ENCODE measurements at places on chromosomes 3 and 15.

GRCh38 chr15:98785807-98786621 lies 137.7 kb downstream of the IGF1R start:
- peak; percentile 36 for DNase-seq
- peaks cover 2% of the 10 kb centered on the region for H3K27me3 ChIP-seq
- H3K36me3 ChIP-seq: no peaks in the 10 kb centered on the region

GRCh38 chr3:59774634-59775033 lies 724.8 kb upstream of the CFAP20DC start:
- H3K27ac ChIP-seq: no peak overlapping the region
- peaks cover 1% of the 10 kb centered on the region for H3K36me3 ChIP-seq
- H3K4me3 ChIP-seq: no peak overlapping the region
- H3K4me1 ChIP-seq: peaks cover 30% of the 10 kb centered on the region
- DNase-seq: no peak

- peak overlapping the region; percentile 38 for H3K4me3 ChIP-seq
- no peaks in the 10 kb centered on the region for H3K27me3 ChIP-seq
- DNase-seq: no peak
- peaks cover 35% of the 10 kb centered on the region for H3K4me1 ChIP-seq
- H3K36me3 ChIP-seq: peaks cover 10% of the 10 kb centered on the region
Observed at GRCh38 chr3:98532275-98532637, 478 bp downstream of the GPR15 start.

DNA sequence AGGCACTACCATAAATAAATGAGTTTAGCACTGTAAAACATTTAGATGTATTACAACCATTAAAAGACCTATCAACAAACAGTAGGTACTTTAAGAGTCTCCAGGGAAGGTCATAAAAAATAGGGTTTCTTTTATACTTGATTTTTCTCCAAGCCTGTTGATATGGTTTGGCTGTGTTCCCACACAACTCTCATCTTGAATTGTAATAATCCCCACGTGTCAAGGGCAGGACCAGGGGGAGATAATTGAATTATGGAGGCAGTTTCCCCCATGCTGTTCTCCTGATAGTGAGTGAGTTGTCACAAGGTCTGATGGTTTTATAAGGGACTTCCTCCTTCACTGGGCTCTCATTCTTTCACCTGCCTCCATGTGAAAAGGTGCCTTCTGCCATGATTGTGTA lies 468.9 kb upstream of the UBE2E2 start:
- no peaks in the 10 kb centered on the region for H3K4me1 ChIP-seq
- no peak for DNase-seq
- no peak overlapping the region for H3K27ac ChIP-seq

- no peak overlapping the region for H3K4me3 ChIP-seq
- H3K4me1 ChIP-seq: peaks cover 26% of the 10 kb centered on the region
- no peak for DNase-seq
- H3K27me3 ChIP-seq: no peaks in the 10 kb centered on the region
- peaks cover 42% of the 10 kb centered on the region for H3K36me3 ChIP-seq
- no peak overlapping the region for H3K27ac ChIP-seq
Observed at GRCh38 chr3:170096342-170096741, 58.5 kb downstream of the GPR160 start.

DNA sequence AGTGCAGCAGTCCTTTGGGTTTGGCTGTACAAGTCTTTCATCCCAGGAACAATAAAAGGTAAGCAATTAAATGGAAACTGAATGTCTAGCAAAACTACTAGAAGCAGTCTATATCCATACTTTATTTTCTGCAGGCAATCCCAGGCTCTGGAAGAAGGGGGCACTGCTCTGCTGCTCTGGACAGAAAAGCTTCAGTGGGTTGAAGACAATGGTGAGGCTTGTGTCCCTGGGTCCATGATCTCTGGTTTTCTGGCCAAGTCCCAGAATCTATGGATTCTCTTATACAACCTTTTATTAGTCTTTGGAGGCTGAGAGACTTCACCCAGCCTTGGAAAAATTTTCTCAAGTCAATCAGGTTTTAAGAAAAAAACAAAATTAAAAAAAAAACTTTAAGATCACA lies 35.6 kb downstream of the SCAP start:
- no peak for DNase-seq
- no peaks in the 10 kb centered on the region for H3K27me3 ChIP-seq
- H3K4me1 ChIP-seq: peaks cover 13% of the 10 kb centered on the region
- H3K27ac ChIP-seq: no peak overlapping the region

- H3K4me3 ChIP-seq: no peak overlapping the region
- H3K4me1 ChIP-seq: no peaks in the 10 kb centered on the region
- DNase-seq: no peak
- peaks cover 5% of the 10 kb centered on the region for H3K27me3 ChIP-seq
Observed at GRCh38 chr3:64199932-64200331, 25.3 kb downstream of the PRICKLE2 start.

GRCh38 chr3:1190569-1190968 lies 97.7 kb downstream of the CNTN6 start:
- no peaks in the 10 kb centered on the region for H3K27me3 ChIP-seq
- no peak overlapping the region for H3K4me3 ChIP-seq
- H3K36me3 ChIP-seq: no peaks in the 10 kb centered on the region
- H3K4me1 ChIP-seq: no peaks in the 10 kb centered on the region

- H3K27me3 ChIP-seq: no peaks in the 10 kb centered on the region
- peaks cover under 1% of the 10 kb centered on the region for H3K4me1 ChIP-seq
- no peak overlapping the region for H3K4me3 ChIP-seq
- H3K36me3 ChIP-seq: no peaks in the 10 kb centered on the region
- H3K27ac ChIP-seq: no peak overlapping the region
Observed at GRCh38 chr3:49641921-49642707, 32.0 kb upstream of the APEH start.

DNA sequence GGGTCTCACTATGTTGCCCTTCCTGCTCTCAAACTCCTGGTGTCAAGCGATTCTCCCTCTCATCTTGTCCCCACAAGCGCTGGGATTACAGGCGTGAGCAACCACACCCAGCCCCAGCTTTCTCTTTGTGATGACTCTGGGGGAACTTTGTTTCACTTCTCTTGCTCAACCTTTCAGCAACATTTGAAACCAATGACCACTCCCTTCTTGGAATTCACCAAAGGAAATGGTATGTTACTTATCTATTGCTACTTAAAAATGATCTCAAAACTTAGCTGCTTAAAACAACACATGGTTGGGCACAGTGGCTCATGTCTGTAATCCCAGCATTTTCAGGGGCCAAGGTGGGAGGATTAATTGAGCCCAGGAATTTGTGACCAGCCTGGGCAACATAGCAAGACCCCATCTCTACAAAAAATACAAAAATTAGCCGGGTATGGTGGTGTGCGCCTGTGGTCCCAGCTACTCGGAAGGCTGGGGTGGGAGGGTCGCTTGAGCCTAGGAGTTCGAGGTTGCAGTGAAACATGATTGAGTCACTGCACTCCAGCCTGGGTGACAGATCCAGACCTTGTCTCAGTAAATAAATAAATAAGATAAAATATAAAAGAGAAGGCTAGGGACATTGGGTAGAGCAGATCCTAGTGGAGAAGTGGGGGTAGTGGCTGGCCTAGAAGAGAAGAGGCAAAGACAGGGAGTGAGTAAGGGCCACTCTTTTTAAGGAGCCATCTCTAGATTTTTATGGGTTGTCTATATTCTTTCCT lies 10.3 kb upstream of the COPG1 start:
- H3K36me3 ChIP-seq: no peaks in the 10 kb centered on the region
- peaks cover 20% of the 10 kb centered on the region for H3K4me1 ChIP-seq
- DNase-seq: peak; percentile 64
- H3K27ac ChIP-seq: peak overlapping the region; percentile 81
- peak overlapping the region; percentile 15 for H3K4me3 ChIP-seq
- no peaks in the 10 kb centered on the region for H3K27me3 ChIP-seq

DNA sequence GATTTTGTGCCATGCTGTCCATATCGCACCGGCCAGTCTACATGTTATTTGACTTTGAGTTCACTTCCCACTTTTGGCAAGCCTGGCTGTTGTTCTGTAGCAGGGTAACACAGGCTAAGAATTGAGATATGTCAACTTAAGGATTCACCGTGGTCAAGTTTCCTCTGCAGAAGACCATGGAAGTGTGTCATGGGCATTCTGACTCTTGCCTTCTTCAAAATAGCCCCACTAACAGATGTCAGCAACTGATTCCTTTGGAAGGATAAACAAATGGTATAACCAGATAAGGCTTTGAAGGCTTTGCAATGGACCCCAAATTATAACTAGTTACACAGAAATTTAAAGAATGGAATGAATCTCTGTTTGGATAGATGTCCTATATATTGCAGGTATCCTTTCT lies 20.1 kb upstream of the CD47 start:
- H3K4me3 ChIP-seq: no peak overlapping the region
- no peaks in the 10 kb centered on the region for H3K36me3 ChIP-seq
- DNase-seq: no peak
- H3K27ac ChIP-seq: no peak overlapping the region
- H3K4me1 ChIP-seq: no peaks in the 10 kb centered on the region

GRCh38 chr3:36918050-36918449 lies 26.8 kb downstream of the TRANK1 start:
- no peak overlapping the region for H3K27ac ChIP-seq
- DNase-seq: no peak
- peak overlapping the region; percentile 28 for H3K4me3 ChIP-seq

DNA sequence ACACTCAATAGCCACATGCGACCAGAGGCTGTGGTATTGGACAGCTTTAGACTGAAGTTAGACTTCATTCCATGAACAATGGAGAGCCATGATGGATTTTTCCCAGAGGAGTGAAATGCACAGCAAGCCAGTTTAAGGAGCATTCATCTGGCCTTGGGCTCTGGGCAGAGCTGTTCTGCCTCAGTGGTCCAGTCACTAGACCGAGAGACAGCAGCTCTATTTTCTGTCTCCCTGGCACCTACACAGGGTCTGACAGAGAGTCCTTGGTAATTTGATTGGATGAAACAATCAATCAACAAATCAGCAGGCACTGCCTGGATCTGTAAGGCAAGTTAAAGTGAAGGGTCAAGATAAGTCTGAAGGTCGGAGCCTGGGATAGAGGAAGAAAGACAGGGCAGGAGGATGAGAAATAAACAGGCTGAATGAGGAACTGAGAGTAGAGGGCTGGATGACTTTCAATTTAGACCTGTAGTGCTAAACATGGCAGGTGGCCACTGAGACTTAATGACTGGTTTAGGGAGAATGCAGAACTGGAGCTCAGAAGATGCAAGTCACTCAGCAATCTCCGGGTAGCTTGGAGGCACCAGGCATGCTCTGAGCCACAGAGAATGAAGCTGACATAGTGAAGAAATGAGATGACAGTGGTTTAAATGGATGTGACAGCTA lies 98.5 kb upstream of the SLC25A36 start:
- no peaks in the 10 kb centered on the region for H3K36me3 ChIP-seq
- no peak for DNase-seq
- no peak overlapping the region for H3K27ac ChIP-seq
- H3K4me3 ChIP-seq: no peak overlapping the region

DNA sequence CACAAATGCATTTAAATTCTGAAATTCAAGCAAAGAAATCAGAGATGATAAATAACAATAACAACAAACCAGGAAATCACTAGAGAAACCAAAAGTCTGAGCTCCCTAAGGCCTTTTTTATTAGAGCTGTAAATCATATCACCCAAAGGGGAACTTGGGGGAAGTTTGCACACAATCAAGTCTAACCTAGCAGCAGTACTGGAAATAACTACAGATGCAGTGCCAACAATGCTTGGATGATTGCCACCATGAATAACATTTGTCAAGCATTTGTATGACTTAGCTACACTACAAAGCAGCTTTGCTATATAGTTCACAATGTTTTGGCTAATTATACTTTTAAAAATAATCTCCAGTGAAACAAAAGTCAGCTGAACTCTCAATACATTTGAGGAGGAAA lies 27.8 kb downstream of the SHQ1 start:
- no peak overlapping the region for H3K27ac ChIP-seq
- DNase-seq: no peak
- no peak overlapping the region for H3K4me3 ChIP-seq
- peaks cover 14% of the 10 kb centered on the region for H3K36me3 ChIP-seq
- H3K4me1 ChIP-seq: peaks cover 22% of the 10 kb centered on the region
- H3K27me3 ChIP-seq: no peaks in the 10 kb centered on the region

DNA sequence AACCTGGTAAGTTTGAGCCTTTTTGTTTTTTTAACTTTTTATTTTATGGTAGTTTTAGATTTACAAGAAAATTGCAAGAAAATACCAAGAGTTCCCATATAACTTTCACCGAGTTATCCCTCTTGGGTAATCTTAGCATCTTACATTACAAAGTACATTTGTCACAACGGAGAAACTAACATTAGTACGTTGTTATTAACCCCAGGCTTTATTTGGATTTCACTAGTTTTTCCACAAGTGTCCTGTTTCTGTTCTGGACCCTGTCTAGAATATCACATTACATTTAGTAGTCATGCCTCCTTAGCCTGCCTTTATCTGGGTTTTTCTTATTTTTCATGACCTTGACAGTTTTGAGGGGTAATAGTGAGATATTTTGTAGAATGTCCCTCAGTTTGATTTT lies 53.5 kb upstream of the KPNA4 start:
- H3K27ac ChIP-seq: no peak overlapping the region
- no peak for DNase-seq
- peaks cover 34% of the 10 kb centered on the region for H3K27me3 ChIP-seq
- H3K4me1 ChIP-seq: no peaks in the 10 kb centered on the region

DNA sequence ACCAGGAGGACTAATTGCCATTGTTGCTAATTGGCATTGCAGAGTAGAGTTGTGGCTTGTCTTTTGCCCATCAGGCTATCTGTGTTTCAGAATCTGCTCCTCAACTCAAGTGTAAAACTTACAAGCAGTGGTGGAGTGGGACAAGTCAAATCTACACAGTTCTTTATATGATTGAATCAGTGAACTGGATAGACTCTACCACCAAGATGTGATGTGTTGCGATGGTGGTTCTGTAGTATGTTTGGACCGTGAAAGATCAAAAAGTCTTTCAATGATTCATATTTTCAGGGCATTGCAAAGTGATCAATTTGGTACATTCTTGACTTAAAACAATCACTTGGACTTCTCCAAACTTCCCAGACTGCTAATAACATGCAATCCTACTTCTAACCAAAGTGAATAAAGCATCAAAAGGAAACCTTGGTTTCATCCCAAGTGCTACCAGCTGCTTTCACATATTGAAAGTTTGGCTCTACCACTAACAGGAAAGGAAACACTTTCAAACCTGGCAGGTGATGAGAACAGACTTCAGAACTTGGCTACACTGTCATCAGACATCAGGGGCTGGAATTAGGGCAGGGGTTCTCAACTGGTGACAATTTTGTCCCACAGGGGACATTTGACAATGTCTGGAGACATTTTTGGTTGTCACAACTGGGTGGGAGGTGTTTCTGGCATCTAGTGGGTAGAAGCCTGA lies 844.7 kb upstream of the CFAP20DC start:
- H3K27ac ChIP-seq: no peak overlapping the region
- H3K4me1 ChIP-seq: peaks cover 17% of the 10 kb centered on the region
- H3K27me3 ChIP-seq: no peaks in the 10 kb centered on the region
- no peak overlapping the region for H3K4me3 ChIP-seq

- no peak overlapping the region for H3K4me3 ChIP-seq
- H3K27ac ChIP-seq: peak overlapping the region; percentile 71
- H3K27me3 ChIP-seq: no peaks in the 10 kb centered on the region
- H3K4me1 ChIP-seq: peaks cover 24% of the 10 kb centered on the region
- DNase-seq: no peak
Observed at GRCh38 chr3:152461460-152461859, 192.7 kb downstream of the MBNL1 start.

GRCh38 chr15:36230776-36231175 lies 348.6 kb upstream of the CDIN1 start:
- H3K27ac ChIP-seq: no peak overlapping the region
- no peak for DNase-seq
- no peaks in the 10 kb centered on the region for H3K4me1 ChIP-seq
- no peaks in the 10 kb centered on the region for H3K27me3 ChIP-seq
- H3K36me3 ChIP-seq: no peaks in the 10 kb centered on the region

- no peak overlapping the region for H3K4me3 ChIP-seq
- H3K27me3 ChIP-seq: no peaks in the 10 kb centered on the region
- DNase-seq: no peak
- H3K27ac ChIP-seq: no peak overlapping the region
- no peaks in the 10 kb centered on the region for H3K36me3 ChIP-seq
- no peaks in the 10 kb centered on the region for H3K4me1 ChIP-seq
Observed at GRCh38 chr3:166560253-166560652, 723.0 kb upstream of the BCHE start.
